ENCODE measurements at places on chromosomes 2 and 18.

DNA sequence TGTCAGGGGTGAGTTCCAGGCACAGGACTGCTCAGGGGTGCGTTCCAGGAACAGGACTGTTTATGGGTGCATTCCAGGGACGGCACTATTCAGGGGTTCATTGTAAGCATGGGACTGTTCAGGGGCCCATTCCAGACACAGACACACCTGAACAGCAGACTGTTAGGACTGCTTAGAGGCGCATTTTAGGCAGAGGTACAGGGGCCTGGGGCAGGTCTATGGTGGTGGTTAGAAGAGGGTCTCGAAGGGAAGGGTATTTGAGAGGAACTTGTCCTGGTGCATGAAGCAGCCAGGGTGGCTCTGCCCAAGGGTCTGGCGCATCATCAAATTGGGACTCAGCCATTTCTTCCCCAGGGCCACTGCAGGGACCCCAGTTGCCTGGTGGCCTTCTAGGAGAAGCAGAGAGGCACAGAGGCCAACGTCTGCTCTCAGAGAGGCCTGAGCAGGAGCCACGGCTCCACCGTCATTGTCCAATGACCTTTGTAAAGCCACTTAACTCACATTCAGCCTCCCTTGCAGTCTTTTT lies 14.8 kb upstream of the MLPH start:
- no peak for DNase-seq

GRCh38 chr2:212013626-212014025 lies 525.0 kb downstream of the ERBB4 start:
- DNase-seq = no peak

- no peak for DNase-seq
Measured at GRCh38 chr2:168751104-168751740, 51.2 kb upstream of the NOSTRIN start.

DNA sequence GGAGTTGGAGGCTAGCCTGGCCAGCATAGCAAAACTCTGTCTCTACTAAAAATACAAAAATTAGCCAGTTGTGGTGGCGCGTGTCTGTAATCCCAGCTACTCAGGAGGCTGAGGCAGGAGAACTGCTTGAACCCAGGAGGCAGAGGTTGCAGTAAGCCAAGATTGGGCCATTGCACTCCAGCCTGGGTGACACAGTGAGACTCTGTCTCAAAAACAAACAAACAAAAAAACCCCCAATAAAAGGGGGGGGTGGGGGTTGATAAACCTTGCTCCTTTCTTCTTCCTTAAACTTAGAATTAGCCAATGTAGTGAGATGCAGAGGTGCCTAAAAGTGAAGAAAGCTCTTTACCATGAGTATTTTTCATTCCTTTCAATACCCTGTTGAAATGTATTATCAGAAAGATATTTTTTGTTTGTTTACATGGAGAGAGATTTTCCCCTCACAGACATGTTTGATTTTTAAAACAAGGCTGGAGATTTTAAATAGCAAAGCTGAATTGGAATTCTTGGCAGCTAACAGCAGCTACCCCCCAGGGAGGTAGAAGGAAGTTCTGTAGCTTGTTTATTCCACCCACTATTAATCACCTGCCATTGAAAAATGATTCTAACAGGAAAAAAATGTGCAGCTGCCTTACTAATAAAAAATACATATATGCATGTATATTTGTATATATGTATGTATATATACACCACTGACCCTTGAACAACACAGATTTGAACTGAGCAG lies 48.6 kb downstream of the GYPC start:
- DNase-seq = no peak

- no peak for DNase-seq
Measured at GRCh38 chr2:53353135-53354114, 414.2 kb upstream of the CHAC2 start.

DNA sequence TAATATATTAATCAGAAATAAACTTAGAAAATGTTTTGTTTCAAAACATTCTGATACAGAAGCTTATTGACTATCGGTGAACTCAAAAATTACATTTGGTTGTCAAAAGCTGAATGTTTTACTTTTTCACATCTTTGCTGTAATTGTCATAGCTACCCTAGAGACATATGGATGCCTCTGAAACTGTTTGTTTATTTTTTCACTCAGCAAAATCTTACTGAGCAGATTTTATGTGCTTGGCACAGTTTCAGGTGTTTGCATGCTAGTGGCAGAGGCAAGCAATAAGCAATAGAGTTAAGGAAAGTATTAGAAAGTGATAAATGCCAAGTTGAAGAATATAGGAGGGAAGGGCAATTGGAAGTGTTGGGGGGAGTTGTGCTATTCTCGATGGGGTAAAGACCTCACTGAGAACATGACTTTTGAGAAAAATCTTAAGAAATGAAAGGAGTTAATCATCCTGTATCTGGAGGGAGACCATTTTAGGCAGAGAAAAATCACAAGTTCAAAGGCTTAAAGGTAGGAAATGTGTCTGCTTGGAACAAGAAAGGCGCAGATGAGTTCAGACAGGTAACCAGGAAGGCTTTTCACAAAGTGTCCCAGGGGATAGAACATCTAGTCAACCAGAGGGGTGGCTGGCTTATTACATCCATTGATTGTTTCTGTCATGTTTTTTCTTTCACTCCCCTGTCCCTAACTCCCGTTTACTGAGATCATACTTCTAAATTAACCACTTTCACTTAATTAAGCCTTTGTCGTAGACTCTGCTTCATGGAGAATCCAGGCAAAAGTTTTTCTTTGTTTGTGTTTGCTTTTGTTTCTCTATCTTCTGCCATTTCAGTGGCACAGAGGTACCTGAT lies 27.2 kb upstream of the COBLL1 start:
- no peak for DNase-seq

DNA sequence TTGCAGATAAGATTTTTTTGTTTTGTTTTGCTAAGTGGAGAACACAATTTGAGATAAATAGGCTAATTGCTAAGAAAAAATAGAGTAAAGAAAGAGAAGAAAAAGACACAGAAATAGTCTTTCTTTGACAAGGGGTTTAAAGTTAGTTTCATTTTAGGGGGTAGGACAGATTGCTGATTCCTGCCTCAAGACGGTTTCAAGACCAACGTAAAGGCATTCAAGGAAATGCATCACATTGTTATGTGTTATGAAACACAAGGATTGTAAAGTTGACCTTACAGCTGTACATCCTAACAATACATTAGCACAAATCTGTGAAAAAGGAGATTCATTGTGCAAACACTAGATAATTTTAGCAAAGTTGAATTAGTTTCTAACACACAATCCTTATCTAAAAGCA lies 22.7 kb upstream of the ETAA1 start:
- no peak for DNase-seq

- no peak for DNase-seq
Measured at GRCh38 chr2:150464270-150464669, 23.2 kb downstream of the RND3 start.

DNA sequence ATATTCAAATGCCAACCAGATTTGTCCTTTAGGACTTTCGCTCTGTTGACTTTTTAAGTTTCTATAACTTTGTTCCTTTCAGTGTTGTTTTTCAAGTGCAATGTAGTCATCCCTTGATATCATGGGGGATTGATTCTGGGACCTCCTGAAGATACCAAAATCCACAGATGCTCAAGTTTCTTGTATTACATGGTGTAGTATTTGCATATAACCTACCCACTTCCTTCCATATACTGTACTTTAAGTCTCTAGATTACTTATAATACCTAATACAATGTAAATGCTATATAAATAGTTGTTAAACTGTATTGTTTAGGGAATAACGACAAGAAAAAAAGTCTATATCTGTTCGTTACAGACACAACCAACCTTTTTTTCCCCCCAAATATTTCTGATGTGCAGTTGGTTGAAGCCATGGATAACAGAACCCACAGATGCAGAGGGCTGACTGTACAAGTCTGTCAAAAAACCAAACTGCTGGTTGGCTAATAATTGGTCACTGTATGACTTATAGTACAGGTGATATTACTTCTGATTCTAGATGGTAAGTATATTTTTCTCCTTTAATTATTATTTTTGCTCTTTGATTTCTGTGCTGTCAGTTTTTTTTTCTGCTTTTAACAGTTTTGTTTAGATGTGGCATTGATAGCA lies 201.7 kb upstream of the STON1 start:
- DNase-seq = no peak

GRCh38 chr2:125033871-125034270 lies 1008.8 kb downstream of the CNTNAP5 start:
- no peak for DNase-seq

GRCh38 chr18:49751427-49752094 lies 61.8 kb downstream of the ACAA2 start:
- no peak for DNase-seq

GRCh38 chr2:105789745-105790460 lies 45.2 kb downstream of the NCK2 start:
- DNase-seq = peak; percentile 38

Measured in activated T-cell treated with anti-CD3 and anti-CD28 coated beads for 1 hour (primary cell).